GM10248 (cell line): ENCODE measurements at places on chromosomes 11 and 22.

- no peak for DNase-seq
Measured at GRCh38 chr22:41561335-41561734, 525 bp downstream of the CSDC2 start.

- DNase-seq = no peak
Measured at GRCh38 chr11:1863352-1864216, 10.7 kb downstream of the LSP1 start.

DNA sequence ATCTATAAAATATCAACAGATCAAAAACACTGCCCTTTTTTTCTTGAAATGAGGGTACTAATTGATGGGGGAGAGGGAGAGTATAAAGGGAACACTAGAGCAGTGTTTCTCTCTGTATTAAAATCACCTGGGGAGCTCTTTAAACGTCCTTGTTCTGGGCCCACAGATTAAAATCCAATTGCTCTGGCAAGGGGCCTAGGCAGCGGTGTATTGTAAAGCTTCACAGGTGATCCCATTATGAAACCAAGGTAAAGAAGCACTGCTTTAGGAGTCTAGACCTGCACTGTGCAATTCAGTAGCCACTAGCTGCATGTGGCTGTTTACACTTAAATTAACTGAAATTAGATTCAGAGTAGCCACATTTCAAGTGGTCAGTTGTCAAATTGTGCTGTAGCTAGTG, 3.0 kb downstream of the AQP11 start:
- no peak for DNase-seq

- peak; percentile 26 for DNase-seq
Measured at GRCh38 chr11:10858439-10859325, 829 bp upstream of the ZBED5 start.

GRCh38 chr22:45742866-45743450, 71.3 kb downstream of the ATXN10 start:
- no peak for DNase-seq

- DNase-seq = no peak
Measured at GRCh38 chr22:27870234-27871191, 48.5 kb downstream of the PITPNB start.

GRCh38 chr11:4025967-4026324, 68.7 kb upstream of the RRM1 start:
- DNase-seq = no peak

DNA sequence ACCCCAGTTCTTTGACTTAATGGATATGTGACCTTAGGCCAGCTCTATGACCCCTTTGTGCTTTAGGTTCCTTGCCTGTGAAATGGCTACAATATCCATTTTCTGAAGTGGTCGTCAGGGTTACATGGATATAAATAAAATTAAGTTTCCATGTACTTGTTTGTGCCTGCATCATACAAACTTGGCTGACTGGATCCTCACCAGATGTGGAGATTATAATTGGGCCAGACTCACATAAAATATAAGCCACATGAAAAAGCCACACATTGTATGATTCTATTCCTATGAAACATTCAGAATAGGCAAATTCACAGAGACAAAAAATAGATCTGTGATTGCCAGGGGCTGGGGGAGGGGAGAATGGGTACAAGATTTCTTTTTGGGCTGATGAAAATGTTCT, 100.9 kb upstream of the USP47 start:
- DNase-seq = no peak

GRCh38 chr22:37282385-37282677, at the start of gene CYTH4:
Gene CYTH4, plus strand, starts transcription at chr22:37282508. Its CDS starts 62 bp downstream, at chr22:37282570.
- peak; percentile 81 for DNase-seq

DNA sequence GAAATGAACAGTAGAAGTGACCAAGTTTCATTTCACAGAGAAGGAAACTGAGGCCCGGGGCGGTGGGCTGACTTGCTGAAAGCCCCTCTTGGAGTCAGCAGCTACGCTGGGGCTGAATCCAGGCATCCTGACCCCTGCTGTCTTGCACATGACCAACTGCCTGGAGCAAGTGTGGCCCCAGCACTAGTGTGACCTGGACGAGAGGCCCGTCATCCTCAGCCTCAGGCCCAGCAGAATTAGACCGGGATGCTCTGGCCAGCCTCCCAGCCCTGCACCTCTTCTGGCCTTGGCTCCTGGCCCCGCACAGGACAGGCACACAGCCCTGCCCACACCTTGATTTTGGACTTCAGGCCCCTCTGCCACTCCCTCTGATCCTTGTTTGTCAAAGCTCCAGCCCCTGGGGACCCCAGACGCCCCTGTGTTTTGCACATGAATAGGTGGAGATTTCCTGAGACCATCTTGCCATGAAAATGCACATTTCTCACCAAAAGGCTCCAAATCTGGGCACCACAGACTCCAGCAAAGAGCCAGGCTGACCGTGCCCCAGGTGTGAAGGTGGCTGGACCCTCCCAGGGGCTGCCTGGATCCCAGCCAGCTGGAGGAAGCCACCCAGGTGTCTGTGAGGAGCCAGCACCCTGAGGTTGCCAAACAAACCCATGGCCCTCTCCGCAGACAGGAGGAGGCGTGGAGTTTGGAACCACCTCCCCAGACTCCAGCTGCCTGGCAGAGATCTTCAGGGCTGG, 24.9 kb downstream of the FGF4 start:
- DNase-seq = no peak

DNA sequence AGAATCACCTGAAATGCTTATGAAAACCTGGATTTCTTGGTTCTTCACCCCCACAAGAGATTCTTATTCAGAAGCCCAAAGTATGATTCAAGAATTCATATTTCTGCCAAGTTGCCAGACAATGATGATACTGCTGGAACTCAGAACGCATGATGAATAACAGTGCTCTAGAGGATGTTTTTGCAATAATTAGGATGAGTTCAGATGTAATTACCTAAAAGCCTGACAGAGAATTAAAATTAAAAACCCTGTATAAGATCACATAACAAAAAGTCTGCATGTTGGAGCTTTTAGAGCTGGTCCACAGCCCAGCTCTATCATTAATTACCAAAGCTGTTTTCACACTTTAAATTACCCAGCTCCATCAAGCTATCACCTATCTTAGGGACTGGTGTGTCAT, 211.8 kb downstream of the LUZP2 start:
- DNase-seq = no peak

GRCh38 chr22:46033256-46034200, 56.6 kb upstream of the WNT7B start:
- DNase-seq = no peak

GRCh38 chr11:111406091-111406490, 27.0 kb upstream of the POU2AF1 start:
- no peak for DNase-seq

- DNase-seq = no peak
Measured at GRCh38 chr22:19880786-19881569, 26.3 kb upstream of the GNB1L start.

- no peak for DNase-seq
Measured at GRCh38 chr11:4766420-4767043, 3.2 kb downstream of the OR51F1 start.

GRCh38 chr11:122149202-122149601, 33.2 kb upstream of the BLID start:
- no peak for DNase-seq

- DNase-seq = no peak
Measured at GRCh38 chr11:1055109-1055703, 18.7 kb upstream of the MUC6 start.

- DNase-seq = no peak
Measured at GRCh38 chr22:19466848-19467752, 11.9 kb downstream of the UFD1 start.

DNA sequence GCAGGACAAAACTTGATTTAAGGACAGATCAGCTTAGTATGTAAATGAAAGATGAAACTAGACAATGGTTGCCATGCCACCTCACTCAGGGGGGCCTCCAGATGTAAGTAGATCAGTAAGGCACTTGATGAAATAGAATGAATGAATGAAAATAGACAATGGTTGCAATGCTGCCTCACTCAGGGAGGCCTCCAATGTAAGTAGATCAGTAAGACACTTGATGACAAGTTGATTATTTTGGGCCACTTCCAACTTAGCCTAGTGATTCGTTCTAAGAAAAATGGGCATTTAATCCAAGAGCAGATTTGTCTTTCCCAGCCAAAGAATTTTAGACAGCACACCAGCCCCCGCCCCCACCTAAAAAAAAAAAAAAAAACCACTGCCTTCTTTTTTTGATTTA, 19.2 kb upstream of the SLC5A12 start:
- no peak for DNase-seq

DNA sequence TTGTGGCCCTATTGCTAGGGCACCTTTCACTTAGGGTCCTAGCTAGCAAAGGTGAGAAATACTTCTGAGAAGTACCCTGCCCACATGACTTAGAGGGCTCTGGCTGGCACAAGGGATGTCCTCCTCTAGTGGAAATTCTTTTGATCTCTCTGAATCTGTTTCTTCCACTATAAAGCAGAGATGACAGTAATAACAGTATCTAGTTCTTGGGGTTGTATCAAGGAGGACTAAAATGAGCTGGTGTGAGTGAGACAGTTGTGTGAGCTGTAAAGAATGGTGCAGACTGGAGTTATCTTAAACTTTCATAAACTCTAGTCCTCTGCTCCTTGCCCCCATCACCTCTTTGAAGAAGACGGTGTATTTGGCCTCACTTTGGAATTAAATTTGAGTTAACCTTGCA, 157.8 kb upstream of the PLET1 start:
- no peak for DNase-seq

- DNase-seq = peak; percentile 50
Measured at GRCh38 chr11:2387266-2387987, 10.3 kb downstream of the CD81 start.

GRCh38 chr22:24216541-24217209, 28.2 kb downstream of the GGT5 start:
- no peak for DNase-seq

GRCh38 chr22:27624705-27625104, 176.9 kb downstream of the MN1 start:
- no peak for DNase-seq

GRCh38 chr11:93289782-93290463, 40.6 kb upstream of the DEUP1 start:
- no peak for DNase-seq

DNA sequence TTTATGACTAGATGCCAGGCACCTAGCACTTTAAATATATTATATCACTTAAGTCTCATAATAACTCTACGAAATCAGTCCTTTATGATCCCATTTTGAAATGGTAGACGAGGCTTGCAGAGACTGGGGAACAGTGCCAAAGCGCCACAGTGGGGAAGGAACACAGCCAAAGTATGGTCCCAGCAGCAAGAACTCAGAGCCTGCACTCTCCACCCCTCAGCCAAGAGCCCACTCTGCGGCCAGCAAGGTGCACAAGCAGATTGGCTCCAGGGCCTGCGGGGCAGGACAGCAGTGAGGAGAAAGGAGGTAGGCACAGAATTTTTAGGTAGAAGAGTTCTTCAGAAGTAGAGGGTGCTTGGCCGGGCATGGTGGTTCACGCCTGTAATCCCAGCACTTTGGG, 61.4 kb downstream of the NRXN2 start:
- DNase-seq = no peak

DNA sequence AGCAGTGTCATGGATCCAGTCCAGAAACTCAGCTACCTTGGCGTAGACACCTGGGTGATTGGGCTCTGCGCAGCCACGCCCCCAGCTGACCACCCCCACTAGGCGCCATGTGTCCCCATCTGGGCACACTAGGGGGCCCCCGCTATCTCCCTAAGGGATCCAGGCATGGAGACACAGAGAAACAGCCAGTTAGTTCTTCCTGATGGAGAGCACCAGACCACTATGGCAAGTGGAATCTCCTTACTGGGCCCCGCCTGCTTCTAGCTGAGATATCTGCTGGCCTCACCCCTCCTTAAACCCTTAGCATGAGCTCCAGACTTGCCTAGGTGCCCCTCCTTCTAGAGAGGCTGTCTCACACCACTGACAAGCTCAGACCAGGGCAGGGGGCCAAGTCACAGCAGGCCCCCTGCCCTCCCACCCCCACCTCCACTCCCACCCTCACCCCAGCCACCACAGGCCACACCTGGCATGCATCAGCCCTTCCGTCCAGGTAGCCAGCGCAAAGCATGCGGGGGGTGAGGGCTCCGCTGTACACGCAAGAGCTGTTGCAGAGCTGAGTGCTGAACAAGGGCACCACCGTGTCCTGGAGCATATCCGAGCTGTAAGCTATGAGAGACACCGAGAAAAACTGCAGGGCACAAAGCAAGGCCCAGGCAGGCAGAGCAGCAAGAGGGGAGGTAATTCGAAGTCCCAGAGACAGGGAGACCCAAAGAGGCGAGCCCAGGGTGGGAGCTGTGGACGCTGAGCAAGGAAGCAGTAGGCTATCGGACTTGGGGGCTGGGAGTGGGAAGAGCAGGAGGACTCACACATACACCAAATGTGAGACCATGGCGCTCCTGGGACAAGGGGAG, 16.1 kb downstream of the TMPRSS5 start:
- no peak for DNase-seq

- DNase-seq = no peak
Measured at GRCh38 chr22:24497841-24498258, 2.7 kb downstream of the UPB1 start.

DNA sequence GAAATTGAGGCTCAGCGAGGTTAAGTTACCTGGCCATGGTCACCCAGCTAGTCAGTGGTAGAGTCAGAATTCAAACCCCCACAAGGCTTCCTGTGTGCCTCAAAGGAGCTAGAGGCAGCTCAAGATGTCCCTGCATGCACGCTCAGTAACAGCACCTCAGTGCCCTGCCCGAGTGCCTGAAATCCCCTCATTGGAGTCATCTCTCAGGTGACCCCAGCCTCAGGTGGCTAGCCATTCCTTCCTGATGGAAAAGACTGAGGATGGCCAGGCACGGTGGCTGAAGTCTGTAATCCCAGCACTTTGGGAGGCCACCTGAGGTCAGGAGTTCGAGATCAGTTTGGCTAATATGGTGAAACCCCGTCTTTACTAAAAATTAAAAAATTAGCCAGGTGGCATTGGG, 36.9 kb downstream of the LIF start:
- DNase-seq = no peak

DNA sequence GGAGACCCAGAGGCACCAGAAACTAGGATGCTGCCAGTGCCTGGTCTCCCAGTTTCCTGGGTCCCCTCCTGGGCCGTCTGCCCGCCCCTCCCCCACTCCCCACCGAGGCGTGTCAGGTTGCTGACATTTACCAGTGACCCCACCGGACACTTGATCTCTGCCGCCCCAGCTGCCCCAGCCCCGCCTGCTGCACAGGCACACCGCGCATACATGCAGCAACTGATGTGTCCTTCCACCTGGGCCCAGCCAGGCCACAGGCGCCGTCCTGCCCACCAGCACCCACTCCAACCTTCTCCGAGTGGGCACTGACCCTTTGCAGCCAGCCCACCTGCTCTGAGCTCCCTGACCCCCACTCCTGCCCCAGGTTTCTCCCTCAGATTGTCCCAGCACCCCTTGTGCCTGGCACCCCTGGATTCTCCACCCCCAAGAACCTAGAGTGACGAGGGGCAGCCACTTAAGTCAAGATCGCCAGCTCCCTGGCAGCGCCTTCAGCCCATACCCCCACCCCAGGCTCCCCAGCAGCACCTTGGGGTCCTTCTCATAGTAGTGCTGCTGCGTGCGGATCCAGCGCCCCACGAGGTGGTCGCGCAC, 548 bp downstream of the PYGM start:
- DNase-seq = peak; percentile 10

GRCh38 chr11:102966011-102966410, 10.5 kb upstream of the MMP13 start:
- DNase-seq = no peak

GRCh38 chr11:19846654-19847305, 134.1 kb downstream of the NAV2 start:
- no peak for DNase-seq
